ENCODE measurements at places on chromosomes 1 and 21.

- DNase-seq = no peak
Observed at GRCh38 chr1:230333590-230334446, 92.3 kb downstream of the PGBD5 start.

GRCh38 chr1:77126307-77126706 lies 92.9 kb downstream of the PIGK start:
- no peak for DNase-seq

DNA sequence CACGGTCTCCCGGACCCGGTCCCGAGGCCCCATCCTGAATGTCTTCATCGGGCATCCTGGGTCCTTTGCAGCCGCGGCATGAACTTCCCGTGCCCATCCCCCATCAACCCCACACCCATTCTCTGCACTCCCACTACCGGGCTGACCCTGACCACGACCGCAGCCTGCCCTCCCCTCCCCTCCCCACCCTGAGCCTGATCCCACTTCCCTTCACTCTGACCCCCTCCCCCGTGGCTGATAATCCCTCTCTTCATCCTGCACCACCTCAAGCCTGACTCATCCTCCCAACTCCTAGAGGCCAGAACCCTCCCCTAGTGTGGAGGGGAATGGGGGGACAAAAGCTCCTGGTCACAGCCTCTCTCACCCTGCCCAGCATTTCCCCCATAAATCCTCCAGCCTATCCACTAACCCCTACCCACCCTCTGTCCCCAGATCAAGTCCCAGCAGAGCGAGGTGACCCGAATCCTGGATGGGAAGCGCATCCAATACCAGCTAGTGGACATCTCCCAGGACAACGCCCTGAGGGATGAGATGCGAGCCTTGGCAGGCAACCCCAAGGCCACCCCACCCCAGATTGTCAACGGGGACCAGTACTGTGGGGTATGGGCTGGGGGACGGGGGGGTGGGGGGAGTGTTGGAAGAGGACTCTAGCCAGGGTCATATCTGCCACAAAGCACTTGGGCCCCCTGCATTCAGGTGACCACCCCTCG lies 602 bp downstream of the SH3BGRL3 start:
- no peak for DNase-seq

DNA sequence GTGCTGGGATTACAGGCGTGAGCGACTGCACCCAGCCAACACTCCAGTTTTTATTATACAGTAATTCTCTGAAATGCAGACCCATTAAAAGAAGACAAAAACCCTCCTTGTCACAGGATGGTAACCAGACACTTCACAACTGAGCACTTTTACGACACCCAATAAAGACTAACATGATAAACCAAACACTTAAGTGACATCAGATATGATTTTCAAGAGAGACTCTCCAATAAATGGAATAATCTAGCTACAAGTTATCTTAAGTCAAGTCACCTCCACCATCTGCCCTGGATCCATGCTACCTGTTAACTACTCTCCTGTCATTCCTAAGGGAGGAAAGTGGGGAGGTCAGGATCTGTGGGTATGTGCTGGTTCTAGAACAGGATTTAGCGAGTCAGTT lies 5.6 kb downstream of the GNG12 start:
- DNase-seq = no peak

DNA sequence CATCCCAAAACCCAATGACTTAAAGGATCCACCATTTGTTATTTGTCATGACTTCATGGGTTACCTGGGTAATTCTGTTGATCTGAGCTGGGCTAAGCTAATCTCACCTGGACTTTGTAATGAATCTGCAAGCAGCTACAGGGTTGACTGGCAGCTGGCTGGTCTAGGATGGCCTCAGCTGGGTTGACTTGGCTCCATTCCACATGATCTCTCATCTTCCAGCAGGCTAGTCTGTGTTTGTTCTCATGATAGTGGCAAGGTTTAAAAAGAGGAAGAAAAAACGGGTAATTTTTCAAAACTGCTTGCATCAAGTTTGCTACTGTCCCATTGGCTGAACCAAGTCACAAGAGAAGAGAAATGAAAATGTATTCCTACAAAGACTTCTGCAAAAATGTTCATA lies 24.8 kb upstream of the ZMYM4 start:
- DNase-seq = no peak

DNA sequence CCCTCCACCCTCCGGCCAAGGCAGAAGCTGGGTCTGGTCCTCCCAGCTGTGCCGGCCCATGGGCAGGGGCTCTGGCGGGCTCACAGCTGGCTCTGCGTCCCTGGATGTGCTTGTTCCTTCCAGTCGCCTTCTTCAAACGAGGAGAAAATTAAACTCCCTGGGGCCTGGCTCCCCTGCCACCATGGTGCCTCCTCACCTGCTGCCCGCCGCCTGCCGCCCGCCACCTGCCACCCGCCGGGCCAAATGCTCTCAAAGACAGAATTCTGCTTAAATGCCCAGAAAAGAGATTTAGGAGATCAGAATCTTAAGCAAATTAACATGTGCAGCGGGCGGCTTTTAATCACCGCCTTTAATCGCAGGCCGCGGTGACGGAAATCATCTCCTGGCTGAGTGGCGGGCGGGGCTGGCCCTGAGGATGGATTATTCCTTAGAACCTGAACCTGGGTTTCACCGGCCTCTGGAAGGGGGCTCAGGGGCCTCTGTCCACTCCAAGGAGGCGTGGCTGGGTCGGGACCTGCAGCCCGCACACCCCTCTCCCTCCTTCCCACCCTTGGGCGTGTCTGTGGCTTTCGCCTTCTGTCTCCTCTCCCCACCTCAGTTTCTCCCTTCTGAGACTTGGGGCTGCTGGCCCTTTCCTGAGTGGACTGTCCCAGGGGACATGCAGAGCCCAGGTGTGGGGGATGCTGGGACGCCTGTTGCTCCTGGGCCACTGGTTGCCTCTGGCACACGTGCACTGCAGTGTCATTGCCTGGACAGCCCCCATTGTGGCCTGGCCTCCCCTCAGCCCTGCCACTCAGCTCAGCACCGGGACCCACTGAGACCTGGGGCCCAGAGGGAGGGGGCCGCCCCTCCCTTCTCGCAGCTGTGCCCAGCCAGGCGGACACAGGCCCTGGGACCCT lies 10.5 kb upstream of the PLCH2 start:
- peak; percentile 55 for DNase-seq

- DNase-seq = no peak
Observed at GRCh38 chr1:25898223-25899015, 7.8 kb downstream of the STMN1 start.

GRCh38 chr1:79295967-79296366 lies 289.4 kb upstream of the ADGRL4 start:
- DNase-seq = no peak

GRCh38 chr1:110326826-110327225 lies 12.4 kb upstream of the RBM15 start:
- DNase-seq = no peak

Data from D721Med (cell line).